ENCODE measurements at places on chromosomes 13 and 19. TPM values are rescaled to one million over a fixed set of nuclear protein-coding genes. Genes with fewer than 3 reads are reported as not detected.

Gene ZNF709
- 8.3 TPM for polyA plus RNA-seq

Gene ZNF20
- polyA plus RNA-seq, result 8.6 TPM

Gene CALR3
- not detected for polyA plus RNA-seq

Gene RYR1
- 5.3 TPM for polyA plus RNA-seq

Gene PCSK4
- 7.8 TPM for polyA plus RNA-seq

Gene PLIN4
- 1.5 TPM for polyA plus RNA-seq

Gene OR7D2
- polyA plus RNA-seq, result 0.14 TPM

Gene MVB12A
- 49.5 TPM for polyA plus RNA-seq

Gene GPR18
- 0.17 TPM for polyA plus RNA-seq

Gene ZNF560
- polyA plus RNA-seq, result 0.56 TPM

Gene PET100
- 94.6 TPM for polyA plus RNA-seq

Gene KLK14
- 0.51 TPM for polyA plus RNA-seq

Gene ALOX5AP
- 5.4 TPM for polyA plus RNA-seq

Gene ZNF534
- polyA plus RNA-seq, result 0.61 TPM

Gene FARP1
- polyA plus RNA-seq, result 251 TPM

Gene ADGRE2
- polyA plus RNA-seq, result 0.97 TPM

Gene PRR20C
- not detected for polyA plus RNA-seq

Gene CYP2A7
- polyA plus RNA-seq, result not detected

Gene MTRF1
- polyA plus RNA-seq, result 22.1 TPM

Gene ZNF430
- polyA plus RNA-seq, result 12.2 TPM

Gene PSG1
- polyA plus RNA-seq, result not detected

Gene ERFL
- polyA plus RNA-seq, result 0.12 TPM

Gene SELENOV
- polyA plus RNA-seq, result 9.6 TPM
